ENCODE measurements at places on chromosomes 1 and 21. TPM values are rescaled to one million over a fixed set of nuclear protein-coding genes. Genes with fewer than 3 reads are reported as not detected.
A peak's percentile ranks its signal among the peaks of the same experiment; 100 is the strongest.

DNA sequence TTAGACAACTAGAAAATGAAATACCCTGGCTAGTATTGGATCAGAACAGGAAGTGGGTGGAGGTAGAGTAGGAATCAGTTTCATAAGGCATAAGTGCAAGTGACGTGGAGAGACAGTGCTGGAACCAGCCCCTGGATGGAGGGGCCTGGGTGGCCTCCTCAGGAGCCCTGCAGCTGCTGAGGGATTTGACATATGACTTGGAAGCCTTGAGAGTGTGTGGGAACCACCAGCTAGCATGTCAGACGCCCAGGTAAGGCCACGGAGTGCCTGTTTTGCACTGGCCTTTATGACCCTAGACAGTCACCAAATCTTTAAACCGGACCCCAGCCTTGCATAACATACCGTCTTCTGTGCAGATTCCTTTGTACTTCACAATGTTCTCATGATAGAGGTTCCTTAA lies 94.4 kb downstream of the RAVER2 start:
- no peak for DNase-seq

The FCRL2 gene
- 6.6 TPM for total RNA-seq

GRCh38 chr21:26813426-26813998 lies 31.7 kb downstream of the ADAMTS1 start:
- DNase-seq, result no peak

- no peak for DNase-seq
Measured at GRCh38 chr1:214469290-214469689, 82.1 kb downstream of the PTPN14 start.

GRCh38 chr1:63914706-63915105 lies 140.9 kb downstream of the ROR1 start:
- DNase-seq, result no peak

GRCh38 chr1:214067853-214068703 lies 80.3 kb downstream of the PROX1 start:
- no peak for DNase-seq

- no peak for DNase-seq
Measured at GRCh38 chr1:245648749-245649522, 494.2 kb downstream of the KIF26B start.

The MTHFR gene
- 58.0 TPM for total RNA-seq

DNA sequence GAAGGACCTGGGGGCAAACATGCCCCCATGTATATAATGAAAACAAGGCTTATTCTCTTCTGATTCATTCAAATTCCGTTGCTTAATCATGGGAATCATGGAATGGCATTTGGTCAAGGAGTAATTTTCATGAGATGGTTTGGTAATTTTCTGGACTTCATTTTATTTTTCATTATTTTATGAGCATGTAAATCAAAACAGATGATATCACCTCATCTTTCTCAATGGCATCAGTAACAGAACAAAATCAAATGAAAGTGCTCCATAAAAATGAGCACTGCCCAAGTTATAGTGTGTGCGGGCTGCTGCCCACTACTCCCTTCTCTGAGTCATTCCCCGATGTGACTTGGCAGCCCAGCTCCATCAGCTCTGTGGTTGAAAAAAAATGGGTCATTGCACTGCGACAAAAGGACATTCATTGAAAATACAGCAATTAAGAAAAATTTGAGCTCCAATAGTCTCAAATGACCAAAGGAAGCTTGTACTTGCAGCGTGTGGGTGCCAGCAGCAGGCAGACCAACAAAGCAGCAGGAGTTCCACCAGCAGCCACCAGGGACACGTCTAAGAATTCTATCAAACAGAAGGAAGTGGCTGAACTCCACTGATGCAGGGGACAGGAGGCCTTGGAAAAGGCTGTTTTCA lies 84.3 kb upstream of the VAV3 start:
- peak; percentile 36 for DNase-seq

The MYOC gene
- not detected for total RNA-seq

- DNase-seq, result no peak
Measured at GRCh38 chr1:16211824-16212223, 628 bp downstream of the ARHGEF19 start.

The LCE1E gene
- total RNA-seq, result not detected

The GIPC2 gene
- not detected for total RNA-seq

GRCh38 chr1:244209955-244210354 lies 158.9 kb downstream of the ZBTB18 start:
- no peak for DNase-seq

GRCh38 chr1:164564378-164564777 lies 5.4 kb downstream of the PBX1 start:
- DNase-seq, result no peak

- no peak for DNase-seq
Measured at GRCh38 chr21:36550761-36551160, 70.8 kb upstream of the CLDN14 start.

DNA sequence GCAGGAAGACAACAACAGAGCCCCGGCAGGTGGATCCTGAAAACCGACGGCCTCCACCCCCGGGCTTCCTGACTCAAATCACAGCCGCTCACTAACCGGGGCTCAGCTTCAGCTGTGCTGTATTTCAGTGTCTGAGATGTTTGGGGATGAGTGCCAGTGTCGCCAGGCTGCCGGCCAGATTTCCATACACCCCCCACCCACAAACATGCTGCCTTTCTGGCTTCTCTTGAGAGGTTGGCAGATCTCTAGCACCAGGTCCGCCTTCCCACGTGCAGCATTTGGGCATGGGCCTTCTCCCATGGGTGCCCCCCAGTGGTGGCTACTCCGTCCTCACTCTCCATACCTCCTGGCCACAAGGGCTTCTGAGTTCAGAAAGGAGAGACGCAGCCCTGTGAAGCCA lies 34.8 kb downstream of the KCNAB2 start:
- DNase-seq, result no peak

The CD247 gene
- 1.2 TPM for total RNA-seq

The MX1 gene
- 25.1 TPM for total RNA-seq

DNA sequence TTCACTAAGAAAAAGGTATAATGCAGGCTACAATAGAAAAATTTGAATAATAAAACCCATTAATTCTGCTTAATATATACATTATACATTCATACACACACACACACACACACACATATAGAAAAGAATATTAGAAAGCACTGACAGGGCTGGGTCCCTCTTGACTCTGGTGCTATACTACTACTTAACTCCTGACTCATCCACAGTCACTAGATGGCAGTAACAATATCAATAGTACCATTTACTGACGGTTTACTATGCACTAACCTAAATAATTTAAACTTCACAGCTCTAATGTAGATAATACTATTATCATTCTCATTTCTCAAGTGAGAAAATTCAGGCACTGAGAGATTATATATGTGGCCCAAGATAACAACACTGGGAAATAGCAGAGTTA lies 87.5 kb downstream of the COP1 start:
- DNase-seq, result peak; percentile 49

The LORICRIN gene
- not detected for total RNA-seq

DNA sequence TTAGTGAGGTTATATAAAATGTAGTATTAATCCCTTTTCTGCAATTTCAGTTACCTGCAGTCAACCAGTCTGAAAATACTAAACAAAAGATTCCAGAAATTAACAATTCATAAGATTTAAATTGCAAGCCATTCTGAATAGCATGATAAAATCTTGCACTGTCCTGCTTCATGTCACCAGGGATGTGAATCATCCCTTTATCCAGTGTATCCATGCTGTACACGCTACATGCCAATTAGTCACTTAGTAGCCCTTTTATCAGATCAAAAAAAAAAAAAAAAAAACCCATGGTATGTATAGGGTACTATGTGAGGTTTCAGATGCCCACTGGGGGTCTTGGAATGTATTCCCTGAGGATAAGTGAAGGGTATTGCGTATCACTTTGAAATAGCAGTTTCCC lies 191.3 kb upstream of the HP1BP3 start:
- no peak for DNase-seq

- DNase-seq, result no peak
Measured at GRCh38 chr1:30692948-30693301, 30.5 kb downstream of the MATN1 start.

The CHD5 gene
- 0.38 TPM for total RNA-seq

- no peak for DNase-seq
Measured at GRCh38 chr1:115404911-115405310, 66.9 kb upstream of the NGF start.

- DNase-seq, result no peak
Measured at GRCh38 chr1:72442262-72442661, 159.9 kb upstream of the NEGR1 start.

The FCN3 gene
- not detected for total RNA-seq

The TMCO4 gene
- total RNA-seq, result 7.8 TPM

- no peak for DNase-seq
Measured at GRCh38 chr1:204225841-204226735, 12.3 kb upstream of the GOLT1A start.

The ZFP69 gene
- total RNA-seq, result 5.6 TPM

GRCh38 chr1:183191833-183192232 lies 5.8 kb downstream of the LAMC2 start:
- no peak for DNase-seq

The KRTAP12-2 gene
- total RNA-seq, result not detected

DNA sequence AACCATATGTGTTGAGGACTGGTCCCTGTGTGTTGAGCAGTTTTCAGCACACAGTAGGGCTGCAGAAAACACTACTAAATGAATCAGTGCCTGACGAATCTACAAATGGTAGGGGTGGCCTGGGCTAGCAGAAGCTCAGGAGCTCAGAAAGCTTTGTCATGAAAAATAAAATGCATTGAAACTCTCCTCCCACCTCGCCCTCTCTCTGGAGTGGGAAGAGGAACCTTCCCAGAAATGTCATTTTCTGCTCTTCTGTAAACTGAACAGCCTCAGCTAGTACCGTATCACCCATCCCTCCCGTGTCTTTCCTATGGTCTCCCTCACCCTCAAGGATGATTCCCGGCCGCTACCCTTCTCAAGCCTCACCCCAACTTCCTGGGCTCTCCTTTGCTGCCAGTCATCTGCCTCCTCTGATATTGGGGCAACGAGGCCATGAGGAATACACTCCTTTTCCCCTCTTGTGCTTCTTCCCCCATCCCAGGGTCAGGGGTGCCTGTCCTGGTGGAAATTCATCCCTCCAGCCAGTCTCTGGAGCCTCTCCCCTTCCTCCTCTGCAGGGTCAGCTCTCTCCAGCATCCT lies 734.5 kb downstream of the PTPRU start:
- DNase-seq, result no peak

The PTAFR gene
- 24.5 TPM for total RNA-seq

DNA sequence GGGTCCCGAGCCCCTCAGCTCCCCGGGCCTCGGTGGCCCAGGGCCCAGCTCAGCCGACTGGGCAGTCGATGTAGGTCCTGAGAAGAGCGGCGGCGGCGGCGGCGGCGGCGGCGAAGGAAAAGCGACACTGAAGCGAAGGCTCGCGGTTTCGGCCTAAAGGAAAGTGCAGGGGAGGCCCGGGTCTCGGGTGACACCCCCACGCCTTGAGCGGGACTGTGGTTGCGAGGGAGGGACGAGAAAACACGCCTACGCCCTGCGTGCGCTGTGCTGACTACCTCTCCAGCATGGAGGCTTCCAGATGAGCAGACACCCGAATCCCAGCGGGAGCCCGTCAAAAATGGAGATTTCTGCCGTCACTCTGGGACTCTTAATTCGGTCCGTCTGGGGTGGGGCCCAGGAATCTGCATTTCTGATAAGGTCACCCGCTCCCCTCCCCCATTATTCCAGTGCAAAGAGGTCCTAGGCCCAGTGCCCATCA lies 31.2 kb downstream of the DNTTIP2 start:
- peak; percentile 68 for DNase-seq

GRCh38 chr1:63318201-63318979 lies 4.0 kb upstream of the FOXD3 start:
- DNase-seq, result no peak
